ENCODE measurements at places on chromosomes 16 and 17.

DNA sequence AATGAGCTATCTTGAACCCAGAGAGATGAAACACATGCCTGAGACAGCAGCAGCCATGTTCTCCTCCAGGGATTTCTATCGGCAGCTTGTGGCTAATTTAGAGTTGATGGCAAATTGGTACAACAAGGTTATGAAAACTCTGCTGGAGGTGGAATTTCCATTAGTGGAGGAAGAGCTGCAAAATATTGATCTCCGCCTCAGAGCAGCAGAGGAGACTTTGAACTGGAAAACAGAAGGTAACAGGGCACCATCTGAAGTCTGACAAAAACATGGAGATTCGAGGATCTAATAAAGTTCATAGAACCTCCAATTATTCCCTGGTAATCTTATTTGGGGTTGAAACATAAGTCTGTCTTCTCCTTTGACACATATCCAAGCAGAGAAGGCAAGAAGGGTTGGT is 52.8 kb downstream of the DNAH9 start:
- DNase-seq, result no peak

- peak; percentile 32 for DNase-seq
Observed at GRCh38 chr17:62478424-62478879, at the start of gene TLK2. TSS of gene TLK2 (plus strand) at chr17:62478825. CDS start at chr17:62481126, 2,301 bp downstream.

GRCh38 chr17:56762988-56763387 is 70.7 kb downstream of the C17orf67 start:
- DNase-seq, result no peak

DNA sequence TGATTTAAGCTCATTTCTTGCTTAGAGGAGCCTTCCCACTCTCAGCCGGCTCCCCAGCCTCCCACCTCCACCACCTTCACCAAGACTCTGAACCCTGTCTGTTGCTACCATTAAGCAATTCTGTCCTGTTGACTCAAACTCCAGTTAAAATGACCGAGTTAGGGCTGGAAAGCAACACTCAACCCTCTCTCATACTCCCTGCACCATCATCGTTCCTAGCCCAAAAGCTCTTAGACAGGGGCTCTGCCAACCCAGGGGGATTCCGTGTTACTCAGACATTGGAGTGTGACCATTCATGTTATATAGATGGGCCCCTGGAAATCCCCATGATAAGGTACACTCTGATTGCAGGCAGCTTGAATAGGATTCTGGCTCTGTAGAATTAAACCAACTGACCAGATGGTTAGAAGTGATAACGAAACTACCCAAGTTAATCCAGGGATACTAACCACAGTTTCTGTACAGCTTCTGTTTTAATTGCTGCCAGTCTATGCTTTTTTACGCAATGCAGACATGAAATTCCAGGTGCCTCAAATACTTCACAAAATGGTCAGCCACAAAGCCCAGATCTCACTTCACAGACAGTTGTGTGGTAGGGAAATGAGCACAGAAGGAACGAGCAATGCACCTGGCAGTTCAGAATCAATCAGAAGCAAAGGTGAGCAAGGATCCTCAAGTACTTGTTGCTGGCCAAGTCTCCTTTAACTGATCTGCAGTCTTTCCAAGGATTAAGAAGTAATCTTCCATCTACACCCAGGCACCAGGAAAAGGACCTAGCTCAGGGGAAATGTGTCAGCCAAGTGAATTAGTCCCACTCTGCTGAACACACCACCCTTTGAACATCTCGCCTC is 2.1 kb downstream of the SSTR2 start:
- DNase-seq, result no peak

DNA sequence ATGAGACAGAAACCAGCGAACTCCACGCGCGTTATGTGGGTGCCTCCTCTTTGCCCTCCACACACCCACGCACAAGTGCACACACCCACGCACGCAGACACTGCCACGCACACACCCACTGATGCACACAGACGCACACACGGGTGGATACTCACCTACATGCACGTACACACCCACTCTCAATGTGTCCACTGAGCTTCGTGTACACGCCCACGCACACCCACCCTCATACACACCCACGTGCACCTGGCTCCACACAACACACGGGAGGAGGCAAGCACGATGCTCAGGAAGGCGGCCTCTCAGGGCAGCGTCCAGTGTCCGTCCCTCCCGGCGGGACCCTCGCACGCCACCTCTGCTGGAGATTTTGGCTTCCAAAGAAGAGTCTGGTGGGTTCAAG is 4.2 kb downstream of the RFNG start:
- DNase-seq, result no peak

- DNase-seq, result no peak
Observed at GRCh38 chr16:88871349-88871702, 4.9 kb upstream of the PABPN1L start.

DNA sequence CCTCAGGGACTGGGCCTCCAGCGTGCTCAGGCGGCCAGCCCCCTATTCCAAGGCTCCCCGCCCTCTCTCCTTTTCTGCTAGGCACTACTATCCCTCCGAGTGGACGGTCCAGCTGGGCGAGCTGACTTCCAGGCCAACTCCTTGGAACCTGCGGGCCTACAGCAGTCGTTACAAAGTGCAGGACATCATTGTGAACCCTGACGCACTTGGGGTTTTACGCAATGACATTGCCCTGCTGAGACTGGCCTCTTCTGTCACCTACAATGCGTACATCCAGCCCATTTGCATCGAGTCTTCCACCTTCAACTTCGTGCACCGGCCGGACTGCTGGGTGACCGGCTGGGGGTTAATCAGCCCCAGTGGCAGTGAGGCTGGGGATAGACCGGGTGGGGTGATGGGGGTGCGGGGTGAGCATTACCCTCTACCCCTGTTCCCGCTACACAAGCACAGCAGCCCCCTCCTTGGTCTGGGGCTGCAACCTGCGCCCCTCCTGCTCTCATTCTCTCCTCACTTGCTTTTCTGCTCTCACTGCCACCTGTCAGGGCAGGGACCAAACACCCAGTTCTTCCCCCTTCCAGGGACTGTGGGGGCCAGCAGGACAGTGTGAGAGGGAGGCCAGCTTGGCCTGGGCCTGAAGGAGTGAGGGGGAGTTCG is 1.1 kb downstream of the PRSS41 start:
- no peak for DNase-seq

- no peak for DNase-seq
Observed at GRCh38 chr16:78405833-78406232, 306.4 kb downstream of the WWOX start.

DNA sequence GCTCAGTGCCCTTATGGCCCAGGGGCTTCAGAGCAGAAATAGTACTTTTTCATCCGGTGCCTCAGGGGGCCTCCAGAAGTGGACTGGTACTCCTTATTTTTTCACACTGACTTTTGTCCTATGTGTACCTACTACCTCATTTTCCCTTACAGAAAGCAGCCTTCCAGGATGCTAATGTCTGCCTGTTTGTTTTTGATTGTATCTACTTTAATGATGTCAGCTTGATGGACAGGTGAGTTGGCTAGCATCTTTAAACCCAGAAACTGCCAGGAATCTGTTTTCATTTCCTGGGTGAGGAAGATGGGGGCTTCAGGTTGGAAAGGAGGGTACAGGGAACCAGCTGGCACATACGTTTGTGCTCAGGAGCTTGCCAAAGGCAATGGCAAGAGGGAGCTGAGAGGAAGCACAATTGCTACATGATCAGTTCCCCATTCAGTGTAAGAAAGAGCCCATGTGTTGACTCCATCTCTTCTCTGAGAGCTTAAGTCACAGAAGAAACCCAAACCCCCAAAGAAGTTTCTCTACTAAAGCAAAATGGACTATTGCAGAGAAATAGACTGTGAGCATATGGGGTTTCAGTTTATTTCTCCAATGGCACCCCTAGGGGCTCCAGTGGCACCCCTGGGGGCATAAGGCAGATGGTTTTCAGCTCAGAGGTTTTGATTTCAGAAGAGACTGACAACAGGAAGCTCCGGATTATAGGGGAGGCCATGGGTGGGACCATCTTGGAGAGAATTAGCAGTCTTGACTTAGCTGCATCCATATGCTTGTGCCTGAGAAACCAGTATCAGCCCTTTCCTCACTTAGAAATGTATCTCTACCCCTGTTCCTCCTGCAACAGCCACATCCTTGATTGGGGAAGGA is 16.3 kb downstream of the LIG3 start:
- no peak for DNase-seq

DNA sequence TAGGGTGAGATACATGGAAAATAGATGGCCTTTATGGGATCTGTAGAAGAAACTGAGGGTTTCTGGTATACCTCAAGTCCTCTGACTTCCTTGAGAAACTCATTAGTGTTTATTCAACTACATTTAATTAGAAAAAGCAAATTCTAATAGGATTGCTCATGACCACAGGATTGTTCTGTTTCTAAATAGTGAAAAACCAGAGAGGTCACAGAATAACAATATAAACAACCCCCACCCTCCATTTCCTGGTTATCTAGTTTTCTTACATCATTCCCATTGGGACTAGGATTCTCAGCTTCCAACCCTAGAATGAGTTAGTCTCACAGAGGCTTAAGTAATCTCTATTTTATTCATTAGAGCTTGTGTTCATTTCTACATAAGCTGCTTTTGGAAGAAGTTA is 30.0 kb downstream of the SF3B3 start:
- DNase-seq, result no peak

- no peak for DNase-seq
Observed at GRCh38 chr16:50311891-50312501, 45.6 kb downstream of the ADCY7 start.

- no peak for DNase-seq
Observed at GRCh38 chr16:66895999-66896398, 15.7 kb downstream of the PDP2 start.

DNA sequence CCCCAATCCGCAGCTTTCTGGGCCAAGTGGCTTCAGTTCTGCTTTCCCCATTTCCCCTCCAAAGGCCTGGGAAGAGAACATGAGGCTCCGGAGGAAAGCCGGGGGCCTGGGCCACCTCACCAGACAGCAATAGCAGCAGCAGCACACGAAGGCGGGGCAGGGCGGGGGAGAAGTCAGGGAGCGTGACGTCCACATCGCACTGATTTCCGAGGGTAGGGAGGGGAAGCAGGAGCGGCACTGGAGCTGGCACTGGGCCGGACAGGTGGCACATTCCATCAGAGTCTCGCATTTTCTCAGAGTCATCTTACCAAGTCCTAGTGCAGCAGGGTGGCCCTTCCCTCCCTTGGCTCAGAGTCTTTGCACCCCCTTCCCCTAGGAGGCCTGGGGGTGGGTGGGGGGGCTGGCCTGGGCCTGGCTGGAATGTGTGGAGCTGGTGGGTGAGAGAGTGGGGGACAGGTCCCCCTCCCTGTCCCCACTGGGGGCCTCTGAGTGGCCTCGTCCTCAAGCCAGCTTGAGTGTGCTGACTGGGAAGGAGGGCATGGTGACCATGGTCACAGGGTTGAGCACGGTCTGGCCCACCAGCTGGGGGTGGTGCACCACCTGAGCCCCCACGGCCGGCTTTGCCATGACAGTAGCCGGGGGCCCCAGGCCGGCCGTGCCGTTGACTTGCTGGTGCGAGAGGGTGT is 14.3 kb downstream of the MNT start:
- DNase-seq, result no peak

- DNase-seq, result no peak
Observed at GRCh38 chr17:40356990-40357881, 7.3 kb downstream of the GJD3 start.

DNA sequence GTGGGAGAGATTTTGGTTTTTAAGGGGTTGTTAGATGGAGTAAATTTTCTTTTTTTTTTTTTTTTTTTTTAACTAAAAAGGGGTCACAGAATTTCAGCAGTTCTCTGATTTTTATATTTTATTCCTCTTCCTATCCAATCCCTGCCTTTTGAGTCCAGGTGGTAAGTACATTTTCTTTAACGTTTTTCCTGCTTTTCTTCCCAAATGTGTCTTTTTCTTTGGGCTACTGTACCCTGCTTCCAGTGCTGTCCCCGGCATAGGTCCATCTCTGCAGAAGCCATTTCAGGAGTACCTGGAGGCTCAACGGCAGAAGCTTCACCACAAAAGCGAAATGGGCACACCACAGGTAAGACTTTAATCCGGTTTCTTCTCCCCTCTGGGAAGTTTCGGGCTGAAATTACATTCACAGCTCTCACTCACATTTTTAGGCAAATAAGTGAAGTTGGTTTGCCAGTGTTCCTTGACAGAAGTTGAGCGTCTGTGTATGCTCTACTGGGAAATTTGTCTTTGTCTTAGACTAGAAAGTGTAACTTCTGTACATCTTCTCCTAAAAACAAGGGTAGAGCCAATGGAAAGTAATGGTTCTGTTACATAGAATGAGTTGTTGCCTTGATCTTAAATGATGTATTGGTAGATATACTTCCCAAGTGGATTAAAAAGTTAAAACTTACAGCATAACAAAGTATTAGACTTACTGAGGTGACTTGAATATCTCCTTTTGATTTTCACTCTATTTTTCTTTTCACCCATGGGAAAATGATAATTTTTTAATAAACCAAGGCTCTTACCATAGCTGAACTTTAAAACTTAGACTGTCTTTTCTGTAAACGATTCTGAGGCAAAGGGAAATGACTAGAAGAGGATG is 54.5 kb downstream of the TUBD1 start:
- DNase-seq, result no peak

DNA sequence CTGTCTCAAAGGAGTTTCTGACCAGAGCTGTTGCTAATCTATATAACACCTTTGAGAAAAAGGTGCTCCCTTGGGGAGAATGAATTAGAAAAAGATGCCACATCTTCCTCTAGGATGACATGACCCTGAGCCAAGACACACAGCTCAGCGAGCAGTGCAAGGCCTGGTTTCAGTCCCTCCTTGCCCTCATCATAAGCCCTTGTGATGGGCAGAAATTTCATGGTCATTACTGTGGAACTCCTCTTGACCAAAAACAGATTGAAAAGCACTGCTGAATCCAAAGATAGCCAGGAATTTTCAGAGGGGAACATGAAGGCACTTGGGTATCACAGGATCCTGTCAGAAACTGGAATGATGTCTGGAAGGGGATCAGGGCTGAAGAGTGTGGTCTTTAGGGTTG is 74.1 kb upstream of the IRX6 start:
- no peak for DNase-seq

GRCh38 chr17:51004249-51004648 is 116.4 kb downstream of the SPAG9 start:
- no peak for DNase-seq

DNA sequence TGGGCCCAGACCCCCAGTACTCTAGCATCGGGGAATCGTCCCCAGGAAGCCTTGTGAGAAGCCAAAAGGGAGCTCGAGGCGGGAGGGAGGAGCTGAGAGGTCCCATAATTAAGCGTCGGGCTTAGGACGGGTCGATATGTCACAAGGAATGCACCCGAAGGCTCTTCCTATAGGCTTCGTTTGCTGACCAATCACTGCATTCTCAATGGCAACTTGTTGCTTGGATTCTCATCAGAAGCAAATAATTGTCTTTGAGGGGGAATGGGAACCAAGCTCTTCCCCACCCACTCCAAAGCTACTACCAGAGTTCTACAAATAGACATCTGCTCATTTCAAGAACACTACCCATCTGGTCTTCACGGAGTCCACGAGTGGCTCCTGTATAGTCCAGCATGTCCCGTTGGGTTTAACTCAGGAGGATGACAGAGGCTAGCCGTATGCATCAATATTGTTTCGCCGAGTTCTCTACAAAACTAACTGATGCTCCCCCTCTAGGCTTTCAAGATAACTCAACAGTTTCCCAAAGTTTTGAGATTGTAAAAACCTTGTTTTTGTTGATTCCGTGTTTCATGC is 628 bp upstream of the BLMH start:
- DNase-seq, result no peak
